ENCODE measurements at places on chromosomes 3 and 15.
A peak's percentile ranks its signal among the peaks of the same experiment; 100 is the strongest.

GRCh38 chr15:25677719-25678499 is 185.2 kb downstream of the ATP10A start:
- DNase-seq = no peak

DNA sequence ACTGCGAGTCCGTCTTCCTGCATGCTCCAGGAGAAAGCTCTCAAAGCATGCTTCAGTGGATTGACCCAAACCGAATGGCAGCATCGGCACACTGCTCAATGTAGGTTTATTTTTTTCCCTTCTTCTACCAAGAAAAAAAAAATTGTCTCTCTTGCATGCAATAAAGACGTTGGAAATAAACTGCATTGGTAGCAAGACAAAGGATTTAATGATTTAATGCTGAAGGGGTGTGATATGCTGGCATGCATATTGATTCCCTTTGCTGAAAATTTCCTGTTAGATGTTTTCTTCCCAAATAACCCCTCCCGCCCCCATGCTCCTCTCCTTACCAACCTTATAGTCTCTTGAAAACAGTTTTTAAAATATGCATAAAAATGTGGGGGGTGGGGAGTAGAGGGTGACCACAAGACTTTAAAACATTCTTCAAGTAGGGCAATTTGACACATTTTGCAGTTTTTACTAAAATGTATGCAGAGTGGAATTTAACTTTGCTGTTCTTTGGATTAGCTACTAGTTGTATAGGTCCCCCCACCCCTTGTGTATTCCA is 799 bp downstream of the RARB start:
- DNase-seq = no peak

DNA sequence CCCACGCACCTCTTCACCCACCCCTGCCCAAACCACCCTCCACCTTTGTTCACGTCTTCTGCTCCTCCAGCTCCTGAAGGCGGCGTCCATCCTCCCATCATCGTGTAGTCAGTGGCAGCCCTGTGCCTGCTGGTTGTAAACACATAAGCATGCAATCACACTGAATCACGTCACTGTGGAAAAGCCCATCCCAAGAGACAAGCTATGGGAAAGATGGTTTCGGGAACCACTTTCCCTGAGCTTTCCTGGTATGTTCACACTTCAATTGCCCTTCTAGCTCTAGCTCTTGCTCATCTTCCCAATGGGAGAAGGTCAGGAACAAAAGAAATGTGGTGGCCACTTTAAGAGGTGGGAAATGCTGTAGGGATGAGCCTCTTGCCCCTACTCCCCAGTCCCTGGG is 14.4 kb upstream of the GOLGA8J start:
- DNase-seq = no peak

DNA sequence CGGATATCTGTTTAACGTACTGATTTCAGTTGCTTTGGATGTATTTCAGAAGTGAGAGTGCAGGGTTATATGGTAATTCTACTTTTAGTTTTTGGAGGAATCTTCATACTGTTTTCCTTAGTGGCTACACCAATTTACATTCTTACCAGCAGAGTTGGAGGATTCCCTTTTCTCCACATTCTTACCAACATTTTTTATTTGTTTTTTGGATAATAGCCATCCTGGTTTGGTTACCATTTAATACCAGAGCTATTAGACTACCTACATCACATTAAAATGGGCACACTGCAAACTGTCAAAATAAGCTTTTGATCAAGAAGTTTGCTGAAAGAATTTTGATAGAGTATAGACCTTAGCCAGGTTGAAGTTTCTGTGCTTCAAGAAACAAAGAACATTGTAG is 217.2 kb upstream of the CFAP20DC start:
- DNase-seq = no peak

DNA sequence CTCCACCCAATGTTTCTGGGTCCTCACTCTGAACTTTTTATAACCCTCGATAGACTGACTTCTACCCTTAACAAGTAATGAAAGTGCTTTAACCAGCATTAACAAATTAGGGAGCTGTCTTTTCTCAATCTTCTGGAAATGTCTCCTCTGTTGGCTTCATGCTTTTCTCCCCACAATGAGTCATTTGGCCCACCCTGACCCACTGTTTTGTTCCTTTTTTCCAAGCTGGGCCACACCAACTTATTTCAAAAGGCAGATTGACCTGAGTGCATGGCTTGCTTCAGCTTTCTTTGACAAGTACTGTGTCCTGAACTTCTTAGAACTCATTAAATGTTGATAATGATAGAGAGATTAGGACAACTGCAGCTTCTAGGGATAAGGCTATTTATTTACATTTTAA is 199.6 kb upstream of the SEMA6D start:
- DNase-seq = no peak

GRCh38 chr3:72227486-72228070 is 442.6 kb upstream of the PROK2 start:
- no peak for DNase-seq

- peak; percentile 77 for DNase-seq
Measured at GRCh38 chr3:38029400-38030125, at the start of gene PLCD1. Gene PLCD1 (minus strand): TSS chr3:38029642. CDS start chr3:38029539, 103 bp downstream.

DNA sequence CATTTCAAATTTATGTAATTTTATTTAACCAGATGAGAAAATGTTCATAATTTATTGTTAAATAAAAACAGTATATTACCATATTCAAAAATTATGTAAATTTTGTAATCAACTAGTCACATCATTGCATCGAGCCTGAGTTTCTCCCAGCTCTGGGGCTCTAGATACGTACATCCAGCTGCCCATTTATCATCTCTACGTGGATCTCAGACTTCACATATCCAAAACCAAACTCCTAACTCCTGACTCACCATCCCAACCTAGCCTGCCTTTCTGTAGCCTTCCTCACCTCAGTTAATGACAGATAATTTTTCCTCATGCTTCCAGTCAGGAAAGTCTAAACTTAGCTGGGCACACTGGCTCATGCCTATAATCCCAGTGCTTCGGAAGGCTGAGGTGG is 194.8 kb downstream of the SSR3 start:
- DNase-seq = no peak

GRCh38 chr3:150170852-150171520 is 200.3 kb upstream of the PFN2 start:
- peak; percentile 68 for DNase-seq

DNA sequence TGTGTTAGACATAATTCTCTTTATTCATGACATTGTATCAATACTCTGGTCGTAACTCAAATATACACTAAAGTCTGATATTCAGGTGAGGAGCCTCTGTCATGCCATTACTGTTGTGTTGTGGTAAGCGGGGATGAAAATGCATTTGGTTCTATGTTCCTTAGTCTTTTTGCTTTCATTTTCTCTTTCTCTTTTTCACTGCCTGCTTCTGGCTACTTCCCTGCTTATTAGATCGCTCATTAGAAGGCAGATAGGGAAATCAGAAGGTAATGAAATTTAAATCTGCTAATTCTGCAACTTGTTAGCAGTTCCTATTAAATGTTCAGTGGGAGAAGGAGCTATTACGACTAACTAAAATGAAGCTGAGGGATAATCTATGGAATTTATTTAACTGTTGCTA is 345.0 kb downstream of the GRM7 start:
- no peak for DNase-seq
